Muscle of leg (tissue), 16 donors: ENCODE measurements at places on chromosomes 11 and 22.

- DNase-seq: peak; percentile 31
These were observed 3.7 kb upstream of the IPO7 start for GRCh38 chr11:9380773-9381172.

- peak; percentile 66 for DNase-seq
These were observed 3.9 kb downstream of the RASL10A start for GRCh38 chr22:29311464-29312217.

- no peak for DNase-seq
These were observed 72.6 kb downstream of the MYEOV start for GRCh38 chr11:69366591-69366990.

DNA sequence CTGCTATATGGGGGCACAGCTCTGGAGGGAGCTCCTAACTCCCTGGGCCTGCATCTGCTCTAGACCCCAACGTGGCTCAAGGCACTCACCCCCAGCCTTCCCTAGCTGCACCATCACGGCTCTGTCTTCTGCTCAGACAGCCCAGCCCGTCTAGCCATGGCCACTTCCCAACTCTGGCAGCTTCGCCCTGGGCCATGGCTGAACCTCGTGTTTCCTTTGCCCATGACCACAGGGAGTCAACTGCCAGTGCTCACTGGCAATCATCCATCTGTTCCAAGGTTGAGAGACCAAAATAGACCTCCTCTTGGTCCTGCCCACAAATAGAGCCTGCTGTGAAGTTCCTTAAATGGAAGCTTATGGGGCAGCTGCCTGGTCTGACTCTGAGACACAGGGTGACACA lies 5.4 kb downstream of the LMO1 start:
- peak; percentile 52 for DNase-seq

DNA sequence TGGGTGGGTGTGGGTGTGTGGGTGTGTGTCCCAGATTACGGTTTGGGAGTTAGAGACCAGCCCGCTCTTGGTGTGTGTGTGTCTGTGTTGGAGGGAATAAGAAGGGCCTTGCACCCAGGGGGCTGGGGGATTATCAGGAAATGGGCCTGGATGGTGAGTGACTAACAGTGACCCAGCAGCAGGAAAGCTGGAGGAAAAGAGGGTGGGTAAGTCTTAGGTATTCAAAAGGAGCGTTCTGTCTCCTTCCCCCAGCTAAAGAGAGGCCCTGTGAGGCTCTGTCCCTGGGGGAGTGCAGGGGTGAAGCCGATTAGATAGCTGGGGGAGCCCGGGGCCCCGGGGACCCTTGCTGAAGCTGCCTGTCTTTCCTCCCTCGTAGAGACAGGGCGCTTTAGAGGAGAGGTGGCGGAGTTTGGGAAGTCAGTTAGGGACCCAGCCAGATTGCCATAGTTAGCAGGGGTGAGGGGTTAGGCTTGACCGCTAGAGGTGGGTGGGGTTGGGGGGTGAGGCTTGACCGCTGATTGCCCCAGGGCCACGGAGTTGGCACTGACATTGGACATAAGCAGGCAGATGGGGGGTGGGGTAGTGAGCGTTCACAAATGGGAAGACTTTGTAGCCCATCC lies 1.5 kb downstream of the OAF start:
- no peak for DNase-seq

- DNase-seq: no peak
These were observed 231.3 kb downstream of the BUD13 start for GRCh38 chr11:116541460-116541859.
